Vagina (tissue), 2 donors: ENCODE measurements at places on chromosomes 3 and 15.

- H3K27ac ChIP-seq: no peak overlapping the region
- DNase-seq: no peak
- H3K36me3 ChIP-seq: no peaks in the 10 kb centered on the region
- H3K4me3 ChIP-seq: no peak overlapping the region
- no peaks in the 10 kb centered on the region for H3K27me3 ChIP-seq
Observed at GRCh38 chr3:17982211-17982880, 239.9 kb upstream of the TBC1D5 start.

DNA sequence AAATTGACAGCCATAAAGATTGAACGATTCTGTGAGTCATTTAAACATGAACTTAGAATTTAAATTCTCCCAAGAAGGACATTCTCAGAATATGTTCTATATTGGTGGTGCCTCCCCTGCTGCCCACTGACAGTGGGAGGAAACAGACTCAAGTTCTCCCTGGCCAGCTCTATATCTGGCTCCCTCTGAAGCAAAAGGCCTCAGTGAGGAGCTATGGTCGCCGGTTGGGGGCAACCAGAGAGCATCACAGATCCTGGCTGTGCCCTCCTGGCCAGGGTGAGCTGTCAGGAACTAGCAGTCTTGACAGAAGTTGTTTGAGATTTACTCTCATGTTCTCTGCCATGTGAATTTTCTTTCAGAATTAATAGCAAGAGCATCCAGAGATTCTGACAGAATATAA is 285.5 kb downstream of the NTRK3 start:
- no peaks in the 10 kb centered on the region for H3K4me1 ChIP-seq
- no peak overlapping the region for H3K4me3 ChIP-seq
- DNase-seq: no peak

GRCh38 chr15:62549345-62549970 is 384.4 kb upstream of the C2CD4B start:
- H3K36me3 ChIP-seq: no peaks in the 10 kb centered on the region
- H3K4me3 ChIP-seq: no peak overlapping the region

DNA sequence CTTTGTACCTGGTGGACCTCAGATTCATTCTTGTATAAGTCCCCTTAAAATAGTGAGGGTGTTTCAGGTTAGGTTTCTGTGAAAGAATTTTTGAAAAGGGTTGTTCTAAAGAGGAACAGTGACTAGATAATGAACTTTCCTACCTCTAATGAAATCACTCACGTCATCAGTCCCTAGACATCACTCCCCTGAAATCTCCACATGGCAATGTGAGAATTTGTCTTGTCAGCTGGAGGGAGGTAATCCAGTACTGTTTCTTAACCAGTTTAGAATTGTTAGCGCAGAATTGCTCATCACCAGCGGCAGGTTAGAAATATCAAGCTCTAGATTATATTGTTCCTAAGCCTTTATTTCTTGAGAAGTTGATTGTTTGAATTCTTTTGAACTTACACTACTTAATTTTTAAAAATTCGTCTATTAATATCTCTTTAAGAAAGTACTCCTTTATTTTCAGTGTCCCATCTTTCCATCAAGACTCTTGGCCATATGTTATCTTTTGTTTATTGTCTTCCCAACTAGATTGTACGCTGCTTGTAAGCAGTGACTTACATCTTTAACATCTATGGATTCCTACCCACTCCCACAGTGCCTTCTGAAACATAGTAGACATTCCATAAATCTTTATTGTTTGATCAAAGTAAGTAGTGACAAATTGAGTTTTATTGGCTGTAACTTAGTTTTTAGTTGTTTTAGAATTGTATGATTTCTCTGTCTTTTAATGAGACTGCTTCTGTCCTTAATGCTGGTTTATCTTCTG is 52.8 kb downstream of the RASA2 start:
- H3K4me3 ChIP-seq: no peak overlapping the region
- DNase-seq: no peak
- H3K36me3 ChIP-seq: peaks cover 28% of the 10 kb centered on the region
- no peaks in the 10 kb centered on the region for H3K27me3 ChIP-seq
- no peaks in the 10 kb centered on the region for H3K4me1 ChIP-seq

DNA sequence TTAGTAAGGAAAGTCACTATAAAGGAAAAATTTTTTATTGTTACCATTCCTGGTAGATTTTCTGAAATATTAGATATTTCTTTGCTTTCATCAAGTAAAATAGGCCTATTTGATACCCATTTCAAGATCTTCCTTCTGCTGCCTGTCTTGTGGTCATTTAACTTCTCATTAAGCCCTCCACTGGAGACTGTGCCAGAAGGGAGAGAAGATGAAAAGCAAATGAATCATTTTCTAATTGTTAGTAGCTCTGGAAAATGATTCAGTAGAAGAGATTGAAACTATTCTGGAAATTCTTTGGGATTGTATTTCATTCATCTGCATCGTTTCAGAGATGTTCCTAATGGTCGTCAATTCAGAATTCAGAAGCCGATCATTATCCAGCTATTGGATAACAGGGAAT is 3.2 kb downstream of the KCTD6 start:
- H3K36me3 ChIP-seq: no peaks in the 10 kb centered on the region
- peaks cover 75% of the 10 kb centered on the region for H3K4me1 ChIP-seq
- no peak overlapping the region for H3K4me3 ChIP-seq
- H3K27ac ChIP-seq: no peak overlapping the region
- no peak for DNase-seq

- DNase-seq: peak; percentile 75
- H3K4me1 ChIP-seq: no peaks in the 10 kb centered on the region
- no peaks in the 10 kb centered on the region for H3K27me3 ChIP-seq
- H3K36me3 ChIP-seq: no peaks in the 10 kb centered on the region
Observed at GRCh38 chr3:135090020-135090717, 295.1 kb downstream of the EPHB1 start.

DNA sequence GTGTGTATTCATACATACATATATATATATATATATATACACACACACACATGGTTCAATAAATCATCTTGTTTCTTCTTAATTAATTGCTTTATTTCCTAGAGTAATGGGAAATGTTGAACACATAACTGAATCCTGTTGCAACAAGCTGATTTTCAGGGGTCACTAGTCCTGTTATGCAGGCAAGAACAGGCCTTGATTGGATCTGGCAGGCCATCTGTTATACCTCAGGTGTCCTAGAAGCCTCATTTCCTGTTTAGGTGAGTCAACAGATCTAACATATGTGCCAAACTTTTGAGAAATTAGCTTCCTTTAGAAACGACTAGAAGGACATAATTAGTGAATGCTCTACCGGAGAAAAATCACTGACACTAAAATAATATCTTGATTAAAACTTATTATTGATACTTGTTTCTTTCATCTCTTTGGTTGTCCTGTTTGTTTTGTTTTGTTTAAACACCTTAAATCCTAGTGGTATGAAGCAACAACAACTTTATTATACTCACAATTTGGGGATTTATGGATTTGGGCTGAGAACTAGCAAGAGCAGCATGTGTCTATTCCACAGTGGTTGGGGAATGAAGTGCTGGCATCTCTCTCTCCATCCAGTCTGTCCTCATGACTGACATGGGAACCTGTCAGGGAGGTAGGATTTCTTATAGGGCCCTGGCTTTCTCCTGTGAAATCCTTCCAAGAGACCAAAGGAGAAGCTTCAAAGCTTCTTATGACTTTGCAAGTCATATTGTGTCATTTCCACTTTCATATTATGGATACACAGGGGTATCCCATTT is 552.6 kb downstream of the NSUN3 start:
- DNase-seq: no peak
- H3K36me3 ChIP-seq: no peaks in the 10 kb centered on the region
- no peaks in the 10 kb centered on the region for H3K27me3 ChIP-seq
- H3K4me1 ChIP-seq: no peaks in the 10 kb centered on the region
- H3K27ac ChIP-seq: no peak overlapping the region
- H3K4me3 ChIP-seq: no peak overlapping the region

DNA sequence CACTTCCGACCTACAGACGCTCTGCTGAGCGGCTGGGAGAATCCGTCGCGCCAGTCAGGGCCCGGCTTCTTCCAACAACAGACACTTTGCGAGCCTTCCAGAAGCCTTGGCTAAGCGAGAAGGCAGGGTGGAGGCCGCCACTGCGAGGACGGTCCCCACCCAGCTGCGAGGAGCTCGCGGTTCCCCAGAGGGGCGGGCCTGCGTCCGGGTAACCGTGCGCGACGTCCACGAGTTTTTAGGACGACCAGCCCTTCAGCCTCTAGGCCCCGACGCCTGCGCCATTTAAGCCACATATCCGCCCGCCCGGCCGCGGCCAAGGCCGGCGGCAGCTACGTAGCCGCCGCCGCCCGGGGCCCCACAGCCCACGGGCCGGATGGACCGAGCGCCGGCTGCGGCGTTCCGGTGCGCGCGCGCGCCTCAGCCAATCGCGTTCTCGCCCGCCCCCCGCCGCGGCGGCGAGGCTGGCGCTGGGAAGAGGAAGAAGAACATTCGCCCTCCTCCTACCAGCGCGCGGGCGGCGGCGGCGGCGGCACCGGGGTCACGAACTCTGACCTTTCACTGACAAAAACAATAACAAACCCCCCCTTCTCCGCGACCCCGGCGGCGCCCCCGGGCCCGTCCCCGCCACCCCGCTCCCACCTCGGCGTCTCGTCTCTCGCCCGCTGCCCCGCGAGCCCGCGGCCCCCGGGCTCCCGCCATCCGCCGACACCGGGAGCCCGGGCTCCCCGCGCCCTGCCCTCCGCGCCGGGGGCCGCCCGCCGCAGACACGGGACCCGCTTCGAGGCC is at the start of gene NR2C2:
NR2C2 (plus strand) TSS at position 484 of the 786 bp plus-strand sequence. CDS start 56,332 bp downstream, outside the sequence.
- peaks cover 38% of the 10 kb centered on the region for H3K4me1 ChIP-seq
- H3K27ac ChIP-seq: peak within 1 kb of the TSS; percentile 96
- DNase-seq: no peak
- H3K27me3 ChIP-seq: no peaks in the 10 kb centered on the region

DNA sequence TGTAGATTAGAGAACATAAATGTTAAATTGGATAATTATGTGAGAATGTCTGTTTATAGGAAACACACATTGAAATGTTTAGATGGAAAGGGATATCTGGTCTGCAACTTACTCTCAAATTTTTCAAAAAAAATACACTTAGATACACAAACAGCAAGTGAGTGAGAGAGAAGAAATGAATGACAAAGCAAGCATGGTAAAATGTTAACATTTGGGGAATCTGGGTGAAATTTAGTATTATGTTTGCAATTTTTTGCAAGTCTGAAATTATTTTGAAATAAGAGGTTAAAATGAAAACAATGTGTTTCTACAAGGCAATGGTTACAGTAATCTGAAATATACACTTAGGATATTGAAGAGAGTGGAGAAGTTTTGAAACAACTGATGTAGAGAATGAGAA is 134.3 kb downstream of the GLDN start:
- H3K27me3 ChIP-seq: no peaks in the 10 kb centered on the region
- H3K27ac ChIP-seq: no peak overlapping the region
- no peak overlapping the region for H3K4me3 ChIP-seq
- no peaks in the 10 kb centered on the region for H3K36me3 ChIP-seq

DNA sequence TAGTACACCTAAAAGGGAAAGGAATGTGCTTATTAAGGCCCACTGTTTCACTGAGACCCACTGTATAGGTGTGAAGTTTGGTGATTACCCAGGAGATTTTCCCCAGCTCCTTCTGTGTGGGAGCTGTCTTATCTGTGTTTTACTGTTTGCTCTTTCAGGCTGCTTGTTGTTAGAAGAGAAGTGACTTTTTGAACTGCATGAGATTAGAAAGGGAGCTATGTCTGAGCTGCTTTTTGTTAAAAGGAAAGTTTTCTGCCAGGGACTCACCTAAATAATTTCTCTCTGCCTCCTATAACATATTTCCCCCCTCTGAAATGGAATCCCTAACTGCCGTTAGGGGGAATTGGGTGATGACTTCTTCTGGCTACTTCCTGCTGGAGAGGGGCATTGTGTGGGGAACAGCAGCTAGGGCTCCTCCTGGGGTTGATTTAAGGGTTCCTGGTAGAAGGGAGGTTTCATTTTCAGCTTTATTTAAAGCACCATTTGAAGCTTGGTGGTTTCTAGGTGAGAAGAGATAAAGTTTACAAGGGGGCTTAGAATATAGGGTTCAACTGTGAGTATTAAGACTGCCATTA is 77.1 kb upstream of the ATP11B start:
- no peaks in the 10 kb centered on the region for H3K4me1 ChIP-seq
- no peak for DNase-seq
- H3K27me3 ChIP-seq: no peaks in the 10 kb centered on the region
- H3K36me3 ChIP-seq: no peaks in the 10 kb centered on the region

DNA sequence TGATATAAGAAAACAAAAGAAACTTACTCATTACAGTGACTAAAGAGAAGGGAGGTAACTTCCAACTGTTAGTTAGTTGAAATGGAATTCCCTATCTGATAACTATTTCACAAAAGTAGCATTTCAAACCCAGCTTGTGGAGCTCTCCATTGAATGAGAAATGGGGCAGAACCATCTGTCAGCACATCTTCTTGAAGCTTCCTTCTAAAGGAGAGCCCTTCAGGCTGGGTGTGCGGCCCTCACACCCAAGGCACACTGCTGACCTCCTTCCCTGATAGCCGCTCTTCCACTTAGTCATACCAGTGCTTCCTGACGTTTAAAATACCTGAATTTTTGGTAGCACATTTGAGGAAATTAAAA is 28.1 kb upstream of the VEPH1 start:
- no peaks in the 10 kb centered on the region for H3K4me1 ChIP-seq
- no peaks in the 10 kb centered on the region for H3K27me3 ChIP-seq
- H3K36me3 ChIP-seq: no peaks in the 10 kb centered on the region
- H3K4me3 ChIP-seq: no peak overlapping the region
- no peak for DNase-seq
- H3K27ac ChIP-seq: no peak overlapping the region

DNA sequence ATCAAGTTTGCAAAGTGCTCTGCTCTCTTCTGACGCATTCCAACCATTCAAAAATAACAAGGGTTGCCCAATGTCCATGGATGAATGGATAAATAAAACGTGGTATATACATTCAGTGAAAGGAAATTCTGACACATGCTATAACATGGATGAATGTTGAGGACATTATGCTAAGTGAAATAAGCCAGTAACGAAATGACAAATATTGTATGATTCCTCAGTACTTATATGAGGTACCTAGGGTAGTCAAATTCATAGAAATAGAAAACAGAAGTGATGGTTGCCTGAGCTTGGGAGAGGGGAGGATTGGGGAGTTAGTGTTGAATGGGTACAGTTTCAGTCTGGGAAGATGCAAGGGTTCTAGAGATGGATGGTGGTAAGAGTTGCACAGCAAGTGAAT is 33.9 kb downstream of the SH3BP5 start:
- no peak overlapping the region for H3K4me3 ChIP-seq
- H3K27ac ChIP-seq: no peak overlapping the region
- H3K27me3 ChIP-seq: no peaks in the 10 kb centered on the region
- H3K36me3 ChIP-seq: no peaks in the 10 kb centered on the region
- DNase-seq: no peak

GRCh38 chr3:64244011-64244942 is 19.0 kb upstream of the PRICKLE2 start:
- peaks cover 34% of the 10 kb centered on the region for H3K4me1 ChIP-seq
- no peak for DNase-seq
- no peaks in the 10 kb centered on the region for H3K27me3 ChIP-seq
- no peak overlapping the region for H3K4me3 ChIP-seq
- no peak overlapping the region for H3K27ac ChIP-seq
